ENCODE measurements at places on chromosomes 11 and 22. TPM values are rescaled to one million over a fixed set of nuclear protein-coding genes. Genes with fewer than 3 reads are reported as not detected.

Gene TRPC6
- total RNA-seq = 1.5 TPM

Gene RBMXL2
- total RNA-seq = not detected

Gene SAMM50
- 51.8 TPM for total RNA-seq

Gene LTO1
- total RNA-seq = 24.5 TPM
